ENCODE measurements at places on chromosomes 13 and 19. TPM values are rescaled to one million over a fixed set of nuclear protein-coding genes. Genes with fewer than 3 reads are reported as not detected.

PLPP2 gene
- 0.54 TPM for polyA plus RNA-seq

PRR36 gene
- polyA plus RNA-seq, result 0.01 TPM

FCGBP gene
- polyA plus RNA-seq, result 1.2 TPM

WDR62 gene
- 1.4 TPM for polyA plus RNA-seq

UPK1A gene
- polyA plus RNA-seq, result not detected

C19orf44 gene
- 4.8 TPM for polyA plus RNA-seq

IGFL2 gene
- polyA plus RNA-seq, result not detected
